WTC11 (cell line): ENCODE measurements at places on chromosomes 4 and X. TPM values are rescaled to one million over a fixed set of nuclear protein-coding genes. Genes with fewer than 3 reads are reported as not detected.

RAB33A gene
- total RNA-seq, result 2.1 to 3.1 TPM (median 3.0 TPM) in 3 replicates

DNA sequence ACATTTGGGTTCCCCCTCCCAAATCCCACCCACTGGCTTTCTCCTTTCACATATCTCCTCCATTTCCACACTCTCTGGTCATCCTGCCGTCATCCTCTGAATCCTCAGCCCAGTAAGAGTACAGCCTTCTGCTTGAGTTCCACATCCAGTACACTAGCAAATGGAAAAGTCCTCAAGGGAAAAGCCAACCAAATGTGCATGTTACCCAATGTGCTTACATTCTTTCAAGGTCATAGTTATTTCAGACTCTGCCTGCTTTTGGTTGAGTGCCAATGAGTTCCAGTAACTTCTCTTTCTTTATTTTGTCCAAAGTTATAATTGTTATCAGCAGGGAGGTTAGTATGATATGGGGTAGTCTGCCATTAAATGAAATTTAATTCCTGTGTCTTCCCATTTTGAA lies 78.1 kb downstream of the SRPX start:
- no peaks in the 10 kb centered on the region for H3K27me3 ChIP-seq
- DNase-seq, result no peak
- H3K4me3 ChIP-seq, result no peak overlapping the region
- H3K4me1 ChIP-seq, result peaks cover 14% of the 10 kb centered on the region

PDE6B gene
- total RNA-seq, result 7.1 to 13.1 TPM (median 13.0 TPM) in 3 replicates

MAGEB1 gene
- total RNA-seq, result 0.09 to 0.22 TPM in 2 of 3 replicates, not detected in the other

DNA sequence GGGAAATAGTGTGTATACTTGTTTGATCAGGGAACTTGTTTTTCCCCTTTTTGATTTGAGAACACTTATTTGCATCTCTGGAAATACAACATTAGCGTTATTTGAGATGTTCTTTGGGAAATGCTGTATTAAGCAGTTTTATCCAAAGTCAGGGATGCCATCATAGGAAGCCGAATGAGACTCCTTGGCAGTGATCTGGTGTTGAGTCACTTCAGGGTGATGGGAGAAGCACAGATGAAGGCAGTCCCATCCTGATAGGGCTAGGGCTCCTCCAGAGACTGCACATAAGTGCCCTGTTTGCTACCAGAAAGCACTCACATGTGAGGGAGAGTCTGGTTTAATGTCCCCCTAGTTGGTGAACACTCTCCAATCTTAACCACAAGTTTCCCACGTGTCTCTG lies 62.3 kb downstream of the IL1RAPL1 start:
- no peaks in the 10 kb centered on the region for H3K36me3 ChIP-seq
- peaks cover 15% of the 10 kb centered on the region for H3K27me3 ChIP-seq
- no peak for DNase-seq
- H3K4me1 ChIP-seq, result peaks cover 3% of the 10 kb centered on the region; the same call in 1 of the 2 replicates
- H3K27ac ChIP-seq, result no peak overlapping the region

GRCh38 chr4:25446611-25447010 lies 69.5 kb downstream of the ANAPC4 start:
- no peak overlapping the region for H3K27ac ChIP-seq
- no peaks in the 10 kb centered on the region for H3K36me3 ChIP-seq
- H3K4me3 ChIP-seq, result no peak overlapping the region
- peaks cover 3% of the 10 kb centered on the region; the same call in 1 of the 2 replicates for H3K27me3 ChIP-seq
- no peak for DNase-seq
- peaks cover 33% of the 10 kb centered on the region for H3K4me1 ChIP-seq

DNA sequence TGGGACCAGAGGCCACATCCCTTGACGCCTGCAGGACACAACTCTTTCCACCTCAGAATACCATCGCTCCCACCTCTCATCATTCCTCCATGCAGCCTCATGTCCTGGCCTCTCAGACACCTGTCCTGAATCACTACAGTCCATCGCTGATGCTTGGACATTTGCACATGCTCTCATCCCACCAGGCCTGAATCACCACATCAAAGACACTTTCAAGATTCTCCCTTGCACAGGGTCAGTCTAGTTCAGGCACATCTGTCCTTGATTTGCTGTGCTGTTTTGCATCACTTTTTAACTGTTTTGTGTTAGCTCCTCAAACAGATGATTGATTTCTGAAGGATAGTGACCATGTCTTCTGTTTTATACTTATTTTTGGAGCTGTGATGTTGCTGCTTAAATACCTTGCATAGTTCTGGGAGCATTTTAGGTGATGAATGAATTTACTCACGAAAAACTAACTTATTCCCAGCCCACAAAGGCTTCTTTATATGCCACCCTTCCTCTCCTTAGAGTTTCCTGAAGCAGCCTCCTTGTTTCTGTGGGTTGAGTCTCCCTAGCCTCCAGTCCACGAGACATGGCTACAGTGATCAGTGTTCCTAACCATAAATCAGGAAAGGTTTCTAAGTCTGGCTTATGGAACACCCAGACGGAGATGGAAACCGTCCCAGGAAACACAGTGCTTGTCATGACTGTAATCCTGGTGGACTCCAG lies 2.6 kb downstream of the FAM114A1 start:
- no peaks in the 10 kb centered on the region; the same call in 1 of the 2 replicates for H3K36me3 ChIP-seq
- no peak for DNase-seq
- no peaks in the 10 kb centered on the region for H3K27me3 ChIP-seq
- no peak overlapping the region for H3K27ac ChIP-seq
- H3K4me3 ChIP-seq, result no peak overlapping the region

DNA sequence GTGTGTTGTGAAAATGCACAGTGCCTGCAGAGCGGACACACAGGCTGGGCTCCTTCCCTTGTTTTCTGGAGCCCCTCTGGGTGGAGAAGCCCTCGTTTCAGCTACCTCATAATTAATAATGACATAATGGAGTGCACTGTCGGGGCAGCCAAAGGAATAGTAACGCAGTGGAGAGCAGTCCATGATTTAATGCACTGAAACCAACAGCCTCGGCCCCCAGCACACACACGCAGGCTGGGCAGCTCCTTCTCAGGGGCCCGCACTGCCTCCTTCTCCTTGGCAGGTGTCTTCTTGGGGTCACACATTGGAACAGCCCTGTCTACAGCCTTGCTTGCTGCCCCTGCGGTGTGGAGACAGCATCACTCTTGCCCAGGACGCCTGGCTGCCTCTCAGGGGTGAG lies 89.2 kb downstream of the DCTD start:
- peaks cover 21% of the 10 kb centered on the region for H3K4me1 ChIP-seq
- DNase-seq, result no peak
- no peak overlapping the region for H3K4me3 ChIP-seq

- peaks cover 28% of the 10 kb centered on the region for H3K4me1 ChIP-seq
- DNase-seq, result no peak
- no peak overlapping the region for H3K4me3 ChIP-seq
- H3K36me3 ChIP-seq, result peaks cover 42% of the 10 kb centered on the region
Measured at GRCh38 chr4:83617371-83618035, 81.6 kb downstream of the GPAT3 start.

DNA sequence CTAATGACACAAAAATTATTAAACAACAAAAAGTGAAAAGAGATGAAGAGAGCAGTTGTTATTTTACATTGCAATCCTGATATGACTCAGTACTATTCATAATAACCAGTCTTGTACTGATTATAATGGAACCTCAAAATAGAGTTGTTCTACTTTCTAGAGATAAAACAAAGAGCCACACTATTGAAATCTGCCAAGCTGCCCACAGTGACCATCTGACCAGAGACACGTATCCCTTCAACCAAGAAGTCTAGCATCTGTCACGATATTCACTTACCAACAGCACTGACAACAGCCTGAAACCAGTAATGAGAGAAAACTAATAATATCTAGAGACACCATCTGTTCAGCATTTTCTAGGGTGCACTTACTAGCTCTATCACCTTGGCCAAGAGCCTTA lies 466.7 kb downstream of the NKX6-1 start:
- no peak for DNase-seq
- no peak overlapping the region for H3K27ac ChIP-seq
- no peaks in the 10 kb centered on the region for H3K27me3 ChIP-seq
- H3K4me3 ChIP-seq, result no peak overlapping the region
- 0 out of 2 replicates have a peak, but pooled peaks cover under 1% of the 10 kb centered on the region for H3K36me3 ChIP-seq

GRCh38 chr4:124711471-124712371 lies 811 bp downstream of the ANKRD50 start:
- no peak overlapping the region for H3K27ac ChIP-seq
- H3K36me3 ChIP-seq, result peaks cover 5% of the 10 kb centered on the region
- peak; percentile 72 for DNase-seq
- H3K27me3 ChIP-seq, result no peaks in the 10 kb centered on the region
- no peak overlapping the region for H3K4me3 ChIP-seq
- H3K4me1 ChIP-seq, result peaks cover 33% of the 10 kb centered on the region

LARP7 gene
- total RNA-seq, result 37.5 to 46.2 TPM (median 42.3 TPM) in 3 replicates
